D721Med (cell line): ENCODE measurements at places on chromosomes 6 and 20.

DNA sequence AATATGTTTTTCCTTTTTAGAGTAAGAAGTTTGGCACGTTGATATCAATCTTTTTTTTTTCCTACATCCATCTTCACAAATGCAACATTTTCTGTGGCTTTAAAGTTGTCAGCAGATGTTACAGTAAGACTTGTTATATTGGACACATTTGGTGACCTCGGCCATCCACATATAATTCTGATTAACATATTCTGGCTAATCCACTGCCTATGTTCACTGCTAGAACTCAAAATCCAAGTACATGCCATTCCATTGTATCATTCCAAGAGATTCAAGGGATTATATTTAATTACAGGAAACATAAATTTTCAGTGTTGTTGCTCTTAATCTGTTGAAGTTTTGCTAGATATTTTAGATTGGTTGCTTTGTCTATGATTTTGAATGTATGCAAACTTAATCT lies 367.6 kb downstream of the TENT5A start:
- no peak for DNase-seq

DNA sequence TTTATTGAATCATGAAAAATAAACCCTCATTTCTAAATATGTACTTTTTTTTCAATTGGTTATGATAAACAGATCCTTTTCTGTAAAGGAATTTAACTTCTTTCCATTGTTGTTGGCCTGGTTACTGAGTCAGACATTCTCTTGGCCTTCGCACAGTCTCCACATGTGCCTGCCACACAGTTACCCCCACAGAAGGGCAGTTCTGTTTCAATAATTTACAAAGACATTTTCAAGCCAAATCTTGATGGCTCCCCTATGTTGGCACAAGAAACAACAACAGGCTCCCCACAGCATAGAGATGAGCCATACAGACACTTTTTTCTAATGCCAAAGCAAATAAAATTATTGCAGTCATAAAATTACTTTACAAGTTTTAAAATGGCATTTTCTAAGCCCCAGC lies 55.6 kb upstream of the BEND6 start:
- no peak for DNase-seq

- no peak for DNase-seq
Measured at GRCh38 chr6:40349123-40349900, 237.9 kb downstream of the LRFN2 start.

GRCh38 chr6:30779850-30780641 lies 35.7 kb upstream of the IER3 start:
- no peak for DNase-seq

DNA sequence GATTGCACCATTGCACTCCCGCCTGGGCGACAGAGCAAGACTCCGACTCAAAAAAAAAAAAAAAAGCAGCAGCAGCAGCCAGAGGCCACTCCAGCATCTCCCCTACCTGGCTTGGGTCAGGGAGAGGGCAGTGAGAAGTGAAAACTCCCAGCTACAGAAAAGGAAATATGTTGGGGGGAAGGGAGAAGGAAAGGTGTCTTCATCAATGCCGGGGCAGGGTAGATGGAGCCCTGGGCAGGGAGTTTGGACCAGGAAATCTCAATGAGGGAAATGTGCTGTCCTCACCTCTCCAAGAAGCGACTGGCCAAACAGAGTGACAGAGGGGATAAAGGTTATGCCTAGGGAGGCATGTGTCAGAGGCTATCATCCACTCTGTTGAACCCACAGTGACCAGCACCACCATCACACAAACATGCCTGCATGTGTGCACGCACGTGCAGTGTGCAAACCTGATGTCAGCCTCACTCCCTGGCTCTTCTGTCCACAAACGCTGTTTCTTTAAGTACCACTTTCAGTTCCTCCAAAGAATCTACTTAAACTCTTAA lies 887 bp upstream of the AIF1 start:
- DNase-seq, result no peak

DNA sequence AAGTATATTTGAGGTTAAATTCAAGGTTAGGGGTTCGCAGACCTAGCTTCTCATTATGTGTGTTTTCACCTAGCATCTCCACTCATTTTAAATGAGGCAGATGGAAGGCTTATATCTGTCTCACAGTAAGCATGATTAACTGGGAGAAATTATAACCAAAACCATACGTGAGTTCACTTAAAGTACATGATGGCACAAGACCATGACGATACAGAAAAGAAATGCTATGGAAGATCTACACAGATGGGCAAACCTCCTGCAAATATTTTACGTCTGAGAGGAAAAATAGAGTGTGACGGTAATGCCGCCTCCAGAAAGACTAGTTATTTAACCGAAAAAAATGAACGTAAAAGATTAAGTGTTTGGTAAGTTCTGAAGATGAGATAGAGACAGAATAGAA lies 337.8 kb downstream of the FARS2 start:
- DNase-seq, result no peak

GRCh38 chr6:167650730-167651317 lies 175.9 kb upstream of the AFDN start:
- no peak for DNase-seq

DNA sequence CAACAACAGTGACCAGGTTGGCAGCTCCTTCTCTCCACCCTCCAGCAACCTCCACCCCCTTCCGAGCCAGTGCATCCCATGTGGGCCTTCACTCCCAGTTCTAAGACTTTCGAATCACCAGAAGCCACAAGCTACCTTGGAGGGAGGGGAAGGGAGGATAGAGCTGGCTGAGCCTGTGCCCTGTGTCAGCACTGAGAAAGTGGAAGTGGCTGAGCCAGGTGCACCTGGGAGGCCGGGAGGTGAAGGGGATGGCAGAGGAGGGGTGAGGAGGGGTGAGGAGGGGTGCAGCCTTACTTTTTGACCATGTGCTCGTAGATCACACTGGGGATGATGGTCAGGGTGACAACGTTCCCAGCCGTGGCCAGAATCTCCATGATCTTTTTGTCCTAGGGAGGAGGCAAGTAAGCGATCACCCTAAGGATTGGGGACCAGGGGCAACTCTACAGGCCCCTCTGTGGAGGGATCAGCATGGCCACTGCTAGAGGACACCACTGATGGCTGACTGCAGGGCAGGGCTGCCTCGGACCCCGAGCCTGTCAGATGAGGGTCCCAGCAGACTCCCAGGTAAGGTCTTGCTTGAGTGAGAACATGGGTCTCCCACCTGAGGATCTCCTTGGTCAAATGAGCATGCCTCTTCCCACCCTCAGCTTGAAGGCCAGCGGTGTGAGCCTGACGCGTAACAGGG lies 18.3 kb downstream of the SDCBP2 start:
- no peak for DNase-seq
